ENCODE measurements at places on chromosomes 16 and 17. TPM values are rescaled to one million over a fixed set of nuclear protein-coding genes. Genes with fewer than 3 reads are reported as not detected.

Gene CDH16
- total RNA-seq = not detected

Gene SPATA32
- 0.44 TPM for total RNA-seq

Gene MT4
- not detected for total RNA-seq

Gene NPIPB9
- 6.4 TPM for total RNA-seq

Gene ABCA8
- total RNA-seq = 47.5 TPM

Gene FBXO39
- total RNA-seq = 1.3 TPM

Gene ITGA3
- 67.6 TPM for total RNA-seq

Gene SEC14L5
- total RNA-seq = 0.33 TPM

Gene HS3ST6
- total RNA-seq = not detected

Gene ERN2
- not detected for total RNA-seq

Gene RPTOR
- total RNA-seq = 23.6 TPM

Gene CES3
- 2.1 TPM for total RNA-seq
